D341Med (cell line): ENCODE measurements at places on chromosomes 6 and 20.

DNA sequence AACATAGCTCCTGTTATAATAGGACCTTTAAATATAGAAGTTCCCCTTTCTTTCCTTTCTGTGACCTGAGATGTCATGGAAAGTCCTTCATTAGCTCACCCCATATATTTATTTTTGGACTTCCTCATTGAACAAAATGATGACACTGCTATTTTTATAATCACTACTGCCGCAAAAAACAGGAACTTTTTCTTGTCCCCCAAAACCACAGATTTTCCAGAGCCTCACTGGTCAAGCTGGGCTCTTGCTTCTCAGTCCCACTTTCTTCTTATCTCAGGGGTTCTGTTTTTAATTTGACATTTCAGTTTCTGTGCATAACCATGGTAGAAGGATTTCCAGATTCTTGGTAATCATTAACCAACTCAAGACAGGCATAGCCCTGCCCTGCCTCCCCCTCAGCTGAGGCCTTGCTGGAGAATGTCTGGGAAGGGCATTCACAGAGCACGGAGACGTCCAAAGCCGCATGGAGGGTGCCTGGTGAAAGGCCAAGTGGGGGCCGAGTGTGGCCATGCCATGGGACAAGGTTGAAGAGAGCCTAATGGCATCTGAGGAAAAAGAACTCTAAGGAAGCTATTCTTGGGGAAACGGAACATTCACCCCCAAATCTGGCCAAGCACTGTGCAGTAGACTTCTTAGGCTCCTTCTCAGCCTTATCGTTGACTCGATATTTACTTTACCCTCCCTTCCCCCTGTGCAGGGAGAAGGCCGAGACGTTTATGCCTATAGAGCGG is 73.7 kb downstream of the EDN1 start:
- no peak for DNase-seq

- DNase-seq, result no peak
Observed at GRCh38 chr6:107460083-107460631, 793 bp upstream of the PDSS2 start.

GRCh38 chr20:24303393-24304170 is 165.8 kb upstream of the SYNDIG1 start:
- no peak for DNase-seq

DNA sequence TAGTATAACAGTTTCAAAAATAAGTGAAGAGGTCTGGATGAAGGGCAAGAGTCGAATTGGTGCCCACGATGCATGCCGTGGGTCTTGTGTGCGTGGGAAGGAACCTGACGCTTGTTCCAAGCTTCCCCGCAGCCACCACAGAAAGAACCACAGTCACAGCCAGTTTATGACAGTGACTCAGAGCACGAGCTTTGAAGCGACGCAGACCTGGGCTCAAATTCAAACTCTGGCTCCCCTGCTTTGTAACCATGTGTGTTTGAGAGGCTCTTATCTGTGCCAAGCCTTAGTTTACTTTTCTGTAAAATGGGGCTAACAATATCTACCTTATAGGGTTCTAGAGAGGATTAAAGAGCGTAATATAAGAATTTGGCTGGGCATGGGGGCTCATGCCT is 65.5 kb downstream of the SYNJ2 start:
- DNase-seq, result no peak

DNA sequence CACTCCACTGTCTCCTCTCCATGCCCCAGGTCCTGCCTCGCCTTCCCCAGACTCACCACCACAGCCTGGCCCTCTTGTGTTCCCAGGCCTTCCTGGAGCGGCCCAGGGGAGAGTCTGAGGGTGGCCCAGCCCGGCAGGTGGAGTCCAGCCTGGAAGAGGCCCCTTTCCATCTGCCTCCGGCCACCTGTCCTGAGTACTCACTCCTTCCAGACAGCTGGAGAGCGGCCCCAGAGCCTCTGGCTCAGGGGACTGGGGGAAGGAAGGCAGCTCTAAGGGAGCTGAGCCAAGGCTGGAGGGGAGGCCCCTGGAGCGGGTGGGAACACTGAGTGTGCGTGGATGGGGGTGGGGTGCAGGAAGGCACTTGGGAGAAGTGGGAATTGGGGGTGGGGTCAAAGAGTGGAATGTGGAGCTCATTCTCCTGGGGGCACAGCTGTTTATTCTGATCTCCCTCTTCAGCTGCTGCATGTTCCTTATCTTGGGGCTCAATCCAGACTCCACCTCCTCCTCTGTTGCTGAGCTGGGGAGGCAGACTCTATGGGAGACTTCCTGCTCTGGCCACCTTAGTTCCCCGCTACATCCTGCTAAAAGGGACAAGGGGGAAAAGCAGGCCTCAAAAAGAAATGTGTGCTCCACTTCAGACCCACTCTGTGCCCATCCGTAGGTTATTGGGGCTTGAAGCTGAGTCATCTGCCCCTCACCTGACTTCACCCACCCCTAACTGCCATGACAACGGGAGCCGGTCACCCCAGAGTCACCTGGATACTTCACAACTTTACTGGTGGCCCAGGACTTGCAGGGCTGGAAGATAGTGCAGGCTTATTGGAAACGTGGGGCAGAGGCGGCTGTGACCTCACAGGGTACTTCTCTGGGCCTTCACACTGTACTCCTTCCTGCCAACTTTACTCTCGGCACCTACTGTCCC is 19.5 kb upstream of the TAF8 start:
- no peak for DNase-seq
